GM23248 (cell line): ENCODE measurements at places on chromosomes 7 and 10. TPM values are rescaled to one million over a fixed set of nuclear protein-coding genes. Genes with fewer than 3 reads are reported as not detected.

GRCh38 chr7:48144291-48144768 is 26.9 kb upstream of the ABCA13 start:
- DNase-seq: no peak

Gene CHAT
- not detected in 2 replicates for polyA plus RNA-seq

DNA sequence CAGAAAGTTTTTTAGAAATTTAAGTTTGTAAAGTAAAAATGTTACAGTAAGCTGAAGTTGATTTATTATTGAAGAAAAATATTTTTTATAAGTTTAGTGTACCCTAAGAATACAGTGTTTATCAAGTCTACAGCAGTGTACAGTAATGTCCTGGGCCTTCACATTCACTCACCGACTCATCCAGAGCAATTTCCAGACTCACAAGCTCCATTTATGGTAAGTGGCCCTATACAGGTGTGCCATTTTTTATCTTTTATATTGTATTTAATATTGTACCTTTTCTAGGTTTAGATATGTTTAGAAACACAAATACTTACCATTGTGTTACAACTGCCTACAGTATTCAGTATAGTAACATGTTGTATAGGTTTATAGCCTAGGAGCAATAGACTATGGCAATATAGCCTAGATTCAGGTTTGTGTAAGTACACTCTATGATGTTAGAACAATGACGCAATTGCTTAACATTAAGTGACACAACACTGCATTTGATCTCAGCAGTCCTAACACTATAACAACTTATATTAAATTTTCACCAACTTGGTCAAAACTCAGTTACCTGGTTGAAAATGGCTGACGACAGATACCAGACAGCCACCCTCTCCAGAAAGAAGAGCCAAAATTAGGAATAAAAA is 45.7 kb downstream of the HIBADH start:
- no peak for DNase-seq

DNA sequence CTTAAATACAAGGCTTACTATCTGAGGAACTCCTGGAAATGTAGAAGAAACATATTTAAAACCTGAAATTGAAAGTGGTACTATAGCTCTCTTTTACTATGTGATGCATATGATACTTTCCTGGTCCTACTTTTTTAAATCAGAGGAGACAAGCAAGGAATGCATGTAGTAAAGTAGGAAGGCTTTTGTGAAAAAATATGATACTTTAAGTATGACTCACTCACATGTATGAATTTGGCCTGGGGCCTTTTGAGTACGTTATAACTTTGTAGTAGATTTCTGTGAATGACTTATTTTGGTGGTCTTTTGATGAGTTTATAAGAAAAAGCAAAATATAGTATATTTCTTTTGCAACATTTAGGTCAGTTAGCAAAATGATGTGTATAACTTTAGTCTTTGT is 53.8 kb downstream of the TAX1BP1 start:
- peak; percentile 72 for DNase-seq

- peak; percentile 21 for DNase-seq
Observed at GRCh38 chr10:27861781-27862180, 116.2 kb upstream of the MKX start.

GRCh38 chr7:43634384-43634783 is 51.5 kb downstream of the STK17A start:
- no peak for DNase-seq

Gene SFR1
- 9.1 TPM in 2 replicates for polyA plus RNA-seq

DNA sequence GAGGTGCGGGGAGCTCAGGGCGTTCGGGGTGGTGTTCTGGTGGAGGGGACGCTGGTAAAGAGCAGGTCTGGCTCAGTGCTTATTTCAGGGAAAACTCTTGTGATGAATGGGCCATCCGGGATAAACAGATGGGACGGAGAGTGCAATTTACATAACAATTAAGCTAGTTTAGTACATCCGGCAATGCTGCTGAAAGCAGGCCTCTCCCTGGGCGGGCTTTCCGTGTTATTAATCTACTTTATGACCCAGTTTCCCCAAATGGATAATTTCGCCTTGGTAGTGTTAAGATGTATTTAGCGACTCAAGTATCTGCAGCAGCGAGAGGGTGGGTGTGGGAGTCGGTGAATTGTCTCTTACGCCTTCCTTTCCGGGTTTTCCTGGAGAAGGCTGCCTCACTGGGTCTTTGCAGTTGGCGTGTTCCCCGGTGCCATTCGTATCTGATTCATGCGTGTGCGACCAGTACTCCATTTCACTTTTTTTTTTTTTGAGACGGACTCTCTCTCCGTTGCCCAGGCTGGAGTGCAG is 25.2 kb downstream of the FOXK1 start:
- DNase-seq: peak; percentile 50

DNA sequence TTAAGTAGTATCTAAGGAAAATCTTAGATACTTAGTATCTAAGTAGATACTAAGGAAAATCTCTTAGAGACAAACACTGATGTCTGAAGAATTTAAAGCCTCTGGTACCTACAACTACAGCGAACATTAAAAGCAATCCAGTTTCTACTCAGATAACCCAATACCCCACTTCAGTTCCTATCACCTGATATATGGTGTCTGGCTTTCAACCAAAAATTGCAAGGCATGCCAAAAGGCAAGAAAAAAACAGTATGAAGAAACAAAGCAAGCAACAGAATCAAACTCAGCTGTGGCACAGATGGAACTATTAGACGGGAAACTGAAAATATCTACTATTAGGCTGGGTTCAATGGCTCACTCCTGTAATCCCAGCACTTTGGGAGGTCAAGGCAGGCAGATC is 31.1 kb downstream of the ARHGAP12 start:
- peak; percentile 32 for DNase-seq

GRCh38 chr10:110725801-110726630 is 81.9 kb downstream of the RBM20 start:
- peak; percentile 46 for DNase-seq

GRCh38 chr10:125698481-125698998 is 15.6 kb upstream of the TEX36 start:
- peak; percentile 28 for DNase-seq

DNA sequence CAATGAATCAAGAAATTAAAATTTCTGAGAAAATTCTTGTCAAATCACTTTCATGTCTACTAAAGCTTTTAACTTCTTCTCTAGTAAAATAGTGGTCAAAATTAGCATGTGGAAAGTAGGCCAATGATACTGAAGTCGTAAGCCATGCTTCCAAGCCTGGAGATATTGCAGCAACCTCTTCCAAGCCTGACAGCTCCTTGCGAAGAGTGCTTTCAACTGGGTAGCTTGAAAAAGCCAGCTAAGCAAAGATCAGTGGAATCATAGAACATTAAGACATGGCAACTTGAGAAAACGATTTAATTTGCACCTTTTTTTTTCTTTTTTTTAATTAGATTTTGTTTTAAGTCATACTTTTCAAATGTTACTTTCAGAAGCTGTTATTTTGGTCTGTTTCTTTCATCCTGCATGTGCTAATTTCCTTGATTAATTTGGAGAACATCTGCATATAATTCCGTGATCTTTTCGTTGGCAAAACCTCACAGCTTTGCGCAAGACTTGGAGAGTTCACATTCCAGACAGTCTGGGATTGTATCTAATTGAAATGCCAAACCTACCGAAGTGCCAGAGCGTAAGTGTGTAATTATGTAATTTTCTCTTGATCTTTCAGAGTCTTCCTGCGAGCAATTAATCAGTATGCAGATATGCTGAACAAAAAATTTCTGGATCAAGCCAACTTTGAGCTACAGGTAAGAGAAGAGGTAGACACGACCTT is 142.2 kb upstream of the INSYN2A start:
- peak; percentile 45 for DNase-seq

DNA sequence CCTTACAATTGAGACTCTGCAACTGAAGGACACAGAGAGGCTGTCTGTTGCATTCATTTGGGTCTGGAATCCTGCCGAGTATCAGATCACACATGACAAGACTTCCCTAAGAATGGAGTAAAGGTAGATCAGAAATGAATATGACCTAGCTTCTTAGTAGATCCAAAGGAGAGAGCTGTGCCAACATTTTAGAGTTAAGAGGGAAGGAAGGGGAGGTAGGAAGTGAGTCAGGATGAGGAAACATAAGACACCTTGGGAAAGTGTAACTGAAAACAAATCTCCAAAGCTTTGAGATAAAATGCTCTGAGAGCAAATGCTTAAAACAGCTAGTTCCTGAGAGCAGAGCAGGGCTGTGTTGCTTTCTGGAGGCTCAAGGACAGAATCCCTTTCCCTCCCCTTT is 6.1 kb upstream of the SLC25A13 start:
- DNase-seq: no peak

- DNase-seq: no peak
Observed at GRCh38 chr10:11454160-11454559, 157.3 kb downstream of the USP6NL start.

Gene ANKRD7
- polyA plus RNA-seq: 1.3 and 1.6 TPM in 2 replicates

Gene CNPY1
- not detected in 2 replicates for polyA plus RNA-seq

Gene CCL26
- polyA plus RNA-seq: 2.2 and 2.3 TPM in 2 replicates

Gene OR2A1
- polyA plus RNA-seq: 0.10 and 0.15 TPM in 2 replicates

GRCh38 chr7:29771081-29771816 is 35.1 kb upstream of the WIPF3 start:
- no peak for DNase-seq

GRCh38 chr10:11891776-11892486 is 68.8 kb downstream of the PROSER2 start:
- no peak for DNase-seq

GRCh38 chr10:57303566-57303965 is 942.5 kb upstream of the ZWINT start:
- DNase-seq: no peak

DNA sequence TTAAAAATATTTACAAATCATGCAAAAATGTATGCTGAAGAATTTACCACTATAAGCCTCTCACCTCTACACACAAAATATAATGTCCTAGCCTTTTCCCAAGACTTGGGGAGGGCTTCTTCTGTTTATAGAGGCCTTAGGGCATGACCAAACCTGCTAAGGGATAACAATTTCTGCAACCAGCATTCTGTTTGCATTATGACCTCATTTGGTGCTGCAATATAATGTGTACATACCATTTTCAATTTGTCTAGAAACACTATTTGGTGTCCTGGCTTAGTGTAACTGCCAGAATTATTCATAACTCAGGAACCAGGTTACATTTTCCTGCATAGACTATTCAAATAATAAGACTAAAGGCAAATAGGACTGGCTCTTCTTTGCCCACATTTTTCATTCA is 446.6 kb upstream of the SORCS1 start:
- peak; percentile 10 for DNase-seq

DNA sequence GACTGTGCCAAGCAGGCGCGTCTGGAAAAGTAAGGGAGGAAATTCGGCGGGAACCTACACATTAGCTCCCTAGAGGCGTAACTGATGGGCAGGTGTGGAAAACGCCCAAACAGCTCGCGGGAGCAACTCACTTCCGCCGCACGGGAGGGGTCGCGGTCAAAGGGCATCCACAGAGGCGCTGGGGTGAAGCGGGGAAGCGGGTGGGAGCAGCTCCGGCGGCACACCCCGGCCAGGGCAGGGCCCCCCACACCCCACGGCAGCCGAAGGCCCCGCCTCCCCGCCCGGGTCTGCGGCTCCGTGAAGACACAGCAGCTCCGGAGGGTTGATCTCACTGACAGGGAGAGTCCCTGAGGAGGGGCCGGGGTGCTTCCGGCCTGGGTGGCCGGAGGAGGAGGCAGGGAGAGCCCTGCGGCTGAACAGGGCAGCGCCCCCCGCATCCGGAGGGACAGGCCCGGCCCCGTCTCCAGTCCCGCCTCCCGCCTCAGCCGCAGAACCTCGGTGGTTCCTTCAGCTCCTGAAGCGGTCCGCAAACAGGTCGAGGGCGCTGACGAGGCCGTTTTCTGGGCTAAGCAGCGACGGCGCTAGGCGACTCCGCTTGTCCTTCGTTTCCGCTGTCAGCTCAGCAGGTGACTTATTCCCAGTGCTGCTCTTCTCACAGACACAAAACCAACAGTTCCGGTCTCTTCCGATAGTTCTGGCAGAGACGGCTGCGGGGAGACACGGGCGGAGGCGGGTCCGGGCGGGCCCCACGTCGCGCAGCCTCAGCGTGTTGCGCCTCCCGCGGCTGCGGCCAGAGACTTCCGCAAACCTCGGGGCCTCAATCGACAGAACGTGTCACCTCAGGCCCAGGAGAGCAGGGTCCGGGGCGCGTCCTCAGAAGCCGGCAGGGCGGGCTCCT is 276.1 kb downstream of the DNAJB6 start:
- DNase-seq: no peak

DNA sequence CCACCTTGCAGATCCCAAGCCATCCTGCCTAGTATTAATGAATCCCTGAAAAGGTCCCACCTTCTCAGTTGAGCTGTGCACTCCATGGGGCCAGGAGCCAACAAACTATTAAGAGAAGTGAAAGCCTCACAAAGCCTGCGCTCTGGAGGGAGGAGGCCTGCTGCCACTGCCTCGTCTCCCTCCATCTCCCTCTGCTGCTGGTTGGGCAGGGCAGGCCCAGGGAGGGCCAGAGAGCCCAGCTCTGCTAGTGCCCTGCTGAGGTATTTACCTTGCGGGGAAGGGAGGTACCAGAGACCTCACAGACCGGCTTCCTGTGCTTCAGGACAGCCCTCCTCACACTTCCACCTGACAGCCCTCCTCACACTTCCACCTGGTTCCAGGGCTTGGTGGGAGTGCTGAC is 171.5 kb downstream of the SH3PXD2A start:
- DNase-seq: no peak

Gene HOXA1
- 1.6 and 1.8 TPM in 2 replicates for polyA plus RNA-seq
